ENCODE measurements at places on chromosomes 4 and X.

- DNase-seq: no peak
Observed at GRCh38 chr4:139764686-139765310, 99.2 kb downstream of the MGST2 start.

DNA sequence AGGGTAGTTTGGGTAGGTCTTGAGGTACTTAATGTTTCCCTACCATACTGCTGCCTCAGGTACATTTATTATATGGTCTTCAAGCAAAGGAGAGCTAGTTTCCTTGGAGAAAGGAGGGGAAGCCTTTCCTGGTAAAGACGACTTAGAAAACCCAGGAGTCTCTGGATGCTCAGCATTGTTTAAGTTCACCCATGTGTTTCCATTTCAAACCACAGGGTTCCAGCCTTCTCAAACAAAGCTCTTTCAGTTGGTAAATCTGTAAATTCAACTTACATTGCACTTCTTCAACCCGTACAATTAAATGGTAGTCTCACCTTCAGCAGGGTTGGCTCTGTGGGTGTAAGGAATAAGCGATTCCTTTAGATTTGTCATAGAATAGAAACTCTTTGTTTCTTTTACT, 111.9 kb upstream of the UNC5C start:
- no peak for DNase-seq

DNA sequence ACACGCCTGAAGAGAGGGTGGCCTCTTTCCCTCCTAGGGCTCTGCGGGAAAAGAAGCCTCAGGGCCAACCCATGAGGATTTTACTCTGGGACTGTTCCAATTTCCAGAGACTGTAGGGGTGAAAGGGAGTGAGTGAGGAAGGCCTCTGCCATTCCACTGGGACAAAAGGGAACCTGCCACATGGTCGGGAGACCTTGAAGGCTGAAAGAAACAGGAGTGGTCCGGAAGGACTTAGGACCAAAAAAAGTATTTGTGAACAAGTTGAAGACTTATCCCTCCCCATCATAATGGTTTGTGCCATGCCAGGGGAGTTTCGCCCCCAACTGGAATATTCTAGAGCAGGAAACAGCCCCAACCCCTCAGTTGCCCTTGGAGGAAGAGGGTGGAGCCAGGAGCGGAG, at the start of gene TEX13B:
Gene TEX13B, minus strand, starts transcription at position 15 of the 400 bp plus-strand sequence. CDS start 243 bp downstream, outside the sequence.
- no peak for DNase-seq

DNA sequence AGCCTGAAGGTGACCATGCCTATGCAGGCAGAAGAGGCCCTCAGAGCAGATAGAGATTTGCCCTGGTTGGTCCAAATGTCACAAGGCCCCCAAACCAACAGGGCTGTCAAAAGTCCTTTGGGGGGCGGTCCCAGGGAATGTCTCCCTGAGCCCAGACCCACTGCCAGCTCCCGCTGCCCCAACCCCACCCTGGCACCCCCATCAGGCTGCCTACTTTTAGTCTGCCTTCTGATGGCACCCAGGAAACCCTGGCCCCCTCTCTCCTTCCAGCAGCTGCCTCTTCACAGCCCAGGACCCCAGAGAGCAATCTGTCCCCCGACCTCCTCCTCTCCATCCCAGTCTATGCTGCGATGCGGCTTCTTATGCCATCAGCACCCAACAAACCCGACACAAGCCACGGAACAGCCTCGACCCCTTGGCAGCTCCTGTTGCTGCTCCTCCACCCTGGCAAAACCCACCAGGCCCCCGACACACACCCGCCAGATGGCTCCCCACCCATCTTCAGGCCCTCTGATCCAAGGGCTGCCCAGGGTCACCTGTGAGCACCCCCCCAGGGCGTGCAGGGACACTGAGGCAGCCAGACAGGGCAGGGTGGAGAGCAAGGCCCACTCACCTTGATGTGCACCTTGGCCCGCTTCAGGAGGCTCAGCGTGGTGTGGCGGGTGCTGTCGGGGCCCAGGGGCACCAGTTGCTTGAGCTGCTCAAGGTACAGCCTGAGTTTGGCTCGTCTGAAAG, 9.9 kb downstream of the MXD4 start:
- DNase-seq: no peak

- DNase-seq: no peak
Observed at GRCh38 chr4:48841045-48841827, 10.3 kb downstream of the OCIAD1 start.

DNA sequence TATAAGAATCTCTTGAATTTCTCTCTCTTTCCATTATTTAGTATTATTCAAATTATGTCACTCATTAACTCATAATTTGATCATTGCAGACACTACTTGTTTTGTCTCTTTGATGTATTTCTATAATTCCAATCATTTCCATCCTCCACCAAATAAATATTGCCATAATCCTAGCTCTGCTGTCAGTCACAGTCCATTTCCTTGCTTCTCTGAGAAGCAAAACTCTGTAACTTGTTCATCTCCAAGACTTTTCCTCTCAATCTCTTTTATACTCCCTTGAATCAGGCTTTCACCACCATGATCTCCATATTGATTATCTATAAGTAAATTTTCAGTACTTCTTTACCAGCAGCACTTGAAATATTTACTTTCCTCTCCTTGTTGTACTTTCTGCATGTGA, 135.9 kb downstream of the SCLT1 start:
- DNase-seq: no peak

Data from NCI-H526 treated with DMSO at 0.1 percent for 48 hours (cell line).